ENCODE measurements at places on chromosomes 7 and 10.

DNA sequence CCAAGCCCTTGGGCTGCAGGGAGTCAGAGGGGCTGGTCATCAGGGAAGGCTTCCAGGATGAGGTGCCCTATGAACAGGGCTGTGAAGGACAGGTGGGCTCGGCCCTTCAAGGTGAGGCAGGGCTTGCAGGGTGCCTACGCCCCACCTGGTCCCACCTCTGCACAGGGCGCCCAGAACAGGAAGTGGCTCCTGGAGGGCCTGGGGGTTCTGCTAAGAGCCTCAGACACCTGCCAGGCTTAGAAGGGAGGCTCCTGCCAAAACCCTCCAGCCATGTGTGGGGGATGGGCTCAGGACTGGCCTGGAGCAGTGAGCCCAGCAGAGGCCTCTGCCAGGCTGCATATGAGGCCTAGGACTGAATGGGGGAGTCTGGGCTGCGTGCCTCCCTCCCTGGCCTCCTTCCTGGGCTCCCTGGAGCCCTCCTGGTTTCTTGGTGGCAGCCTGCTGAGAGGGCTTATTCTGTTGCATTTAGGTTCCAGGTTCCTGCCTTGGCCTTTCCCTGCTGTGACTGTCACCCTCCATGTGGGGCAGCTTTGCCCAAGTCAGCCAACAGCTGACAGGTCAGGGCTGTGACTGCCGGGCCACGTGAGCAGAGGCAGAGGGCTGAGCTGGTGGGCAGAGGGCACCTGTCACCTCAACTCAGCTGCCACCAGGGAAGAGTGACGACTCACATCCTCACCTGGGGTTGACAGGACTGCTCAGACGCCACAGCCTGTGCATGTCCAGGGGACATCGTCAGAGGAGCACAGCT lies 45.2 kb upstream of the MSMB start:
- DNase-seq = no peak

GRCh38 chr10:89795840-89796239 lies 94.5 kb downstream of the KIF20B start:
- no peak for DNase-seq

GRCh38 chr7:139560678-139561077 lies 37.2 kb downstream of the CLEC2L start:
- no peak for DNase-seq

- DNase-seq = no peak
Measured at GRCh38 chr7:17910377-17910776, 29.9 kb downstream of the SNX13 start.

DNA sequence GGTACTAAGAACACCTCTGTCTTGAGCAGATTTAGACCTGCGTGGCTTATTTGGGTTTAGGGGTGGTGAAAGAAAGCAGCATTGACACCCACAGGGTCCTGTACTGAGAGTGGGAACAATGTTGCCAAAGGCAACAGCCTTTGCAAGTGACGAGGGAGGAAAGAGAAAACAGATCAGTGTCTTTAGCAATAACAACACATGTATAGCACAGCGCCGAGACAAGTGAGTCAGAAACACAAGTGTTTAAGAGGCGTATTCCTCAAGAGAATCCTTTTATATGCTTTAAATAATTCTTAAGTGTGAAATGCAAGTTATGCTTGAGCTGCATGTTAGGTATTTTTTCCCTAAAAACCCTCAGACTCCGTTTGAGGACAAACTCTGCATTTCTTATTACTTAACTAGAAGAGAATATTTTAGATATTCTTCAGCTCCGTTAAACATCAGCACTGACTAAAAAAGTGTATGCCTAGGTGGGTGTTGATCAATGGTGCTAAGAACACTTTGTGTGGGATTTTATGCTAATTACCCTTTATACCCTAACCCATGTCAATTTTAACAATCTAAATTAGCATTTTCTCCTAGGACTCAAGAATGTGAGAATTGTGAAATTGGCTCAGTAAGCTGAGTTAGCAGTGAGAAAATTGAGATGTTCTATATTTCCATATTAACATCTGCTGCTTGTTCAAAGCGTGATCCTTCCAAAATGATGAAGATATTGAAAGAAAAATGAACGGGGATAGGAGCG lies 1095.4 kb upstream of the CELF2 start:
- DNase-seq = no peak

- no peak for DNase-seq
Measured at GRCh38 chr7:116522247-116522646, 2.6 kb upstream of the CAV1 start.

GRCh38 chr10:11142777-11143176 lies 125.1 kb downstream of the CELF2 start:
- DNase-seq = no peak

- DNase-seq = no peak
Measured at GRCh38 chr10:12974491-12975199, 26.9 kb downstream of the CCDC3 start.

DNA sequence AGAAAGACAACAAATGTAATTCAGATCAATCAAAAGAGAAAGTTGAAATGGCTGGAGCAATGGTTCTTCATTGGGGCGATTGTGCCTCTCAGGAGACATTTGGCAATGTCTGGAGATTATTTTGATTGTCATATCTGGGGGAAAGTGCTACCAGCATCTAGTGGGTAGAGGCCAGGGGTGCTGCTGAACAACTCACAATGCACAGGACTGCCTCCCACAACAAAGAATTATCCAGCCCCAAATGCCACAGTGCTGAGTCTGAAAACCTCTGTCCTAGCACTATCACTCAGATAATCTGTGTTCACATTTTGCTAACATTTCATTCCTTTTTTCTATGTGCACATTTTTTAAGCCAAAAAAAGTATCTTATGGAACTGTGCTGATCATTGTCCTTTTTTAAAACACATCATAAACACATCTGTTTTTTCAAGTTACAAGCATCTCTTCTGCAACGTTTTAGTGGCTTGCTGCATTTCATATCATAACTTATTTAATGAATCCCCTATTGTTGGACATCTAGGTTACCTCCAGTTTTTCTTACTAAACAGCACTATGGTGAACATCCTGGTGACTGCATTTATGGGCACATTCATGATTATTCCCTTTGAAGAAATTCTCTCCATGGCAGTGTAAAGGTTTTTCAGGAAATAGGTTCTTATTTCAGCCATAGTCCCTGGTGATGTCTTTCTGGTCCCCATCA lies 114.2 kb downstream of the C10orf105 start:
- DNase-seq = no peak

DNA sequence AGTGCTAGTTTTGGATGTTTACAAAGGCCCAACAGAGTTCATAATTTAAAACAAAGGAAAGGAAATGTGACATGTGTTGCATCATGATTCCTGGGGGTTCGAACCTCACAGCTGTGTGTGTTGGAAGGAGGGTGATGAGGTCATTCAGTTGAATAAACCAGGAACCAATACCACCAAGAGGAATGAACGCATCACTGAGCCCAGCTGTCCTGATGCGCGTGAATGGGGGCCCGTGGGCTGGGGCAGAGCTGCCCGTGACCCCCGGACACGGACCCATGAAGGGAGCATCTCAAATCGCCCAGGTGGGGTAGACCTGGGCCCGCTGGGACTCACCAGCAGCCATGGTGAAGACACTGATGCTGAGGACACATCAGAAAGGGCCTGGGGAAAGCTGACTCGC lies 33.0 kb downstream of the BRI3 start:
- no peak for DNase-seq

DNA sequence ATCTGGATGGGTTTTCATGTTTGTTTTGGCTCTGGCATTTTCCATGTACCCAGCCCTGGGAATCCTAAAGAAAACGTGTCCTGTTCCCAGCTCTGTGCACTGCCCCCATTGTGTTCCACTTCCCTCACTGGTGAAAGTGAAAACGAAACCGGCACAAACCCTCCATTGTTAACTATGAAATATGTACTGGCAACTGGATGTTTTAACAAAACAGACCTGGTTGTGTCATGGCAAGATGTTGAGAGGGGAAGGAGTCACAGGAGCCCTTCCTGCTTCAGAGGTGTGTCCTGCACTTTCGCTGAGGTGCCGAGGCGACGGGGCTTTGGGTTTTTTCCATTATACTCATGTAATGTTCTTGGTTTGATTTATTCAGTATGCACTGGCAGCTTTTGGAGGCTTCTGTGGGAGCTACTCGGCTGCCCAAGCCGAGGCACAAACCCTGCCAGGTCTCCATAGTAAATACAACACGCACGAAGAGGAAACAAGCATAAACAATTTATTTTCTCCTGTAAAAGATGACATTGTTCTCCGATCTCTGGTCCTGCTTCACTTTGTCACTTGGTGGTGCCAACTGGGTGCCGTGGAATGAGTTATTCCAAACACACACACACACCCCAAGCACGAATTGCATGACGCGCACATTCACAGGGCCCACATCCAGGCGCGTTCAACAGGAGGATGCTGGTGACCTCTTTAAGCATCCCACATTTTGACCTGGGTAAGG lies 118.2 kb downstream of the CDK6 start:
- DNase-seq = peak; percentile 22

- no peak for DNase-seq
Measured at GRCh38 chr10:77681839-77682238, 44.2 kb upstream of the KCNMA1 start.

GRCh38 chr10:122390679-122391078 lies 16.2 kb downstream of the PLEKHA1 start:
- DNase-seq = no peak

- DNase-seq = no peak
Measured at GRCh38 chr7:127847641-127848040, 183.6 kb downstream of the LRRC4 start.

DNA sequence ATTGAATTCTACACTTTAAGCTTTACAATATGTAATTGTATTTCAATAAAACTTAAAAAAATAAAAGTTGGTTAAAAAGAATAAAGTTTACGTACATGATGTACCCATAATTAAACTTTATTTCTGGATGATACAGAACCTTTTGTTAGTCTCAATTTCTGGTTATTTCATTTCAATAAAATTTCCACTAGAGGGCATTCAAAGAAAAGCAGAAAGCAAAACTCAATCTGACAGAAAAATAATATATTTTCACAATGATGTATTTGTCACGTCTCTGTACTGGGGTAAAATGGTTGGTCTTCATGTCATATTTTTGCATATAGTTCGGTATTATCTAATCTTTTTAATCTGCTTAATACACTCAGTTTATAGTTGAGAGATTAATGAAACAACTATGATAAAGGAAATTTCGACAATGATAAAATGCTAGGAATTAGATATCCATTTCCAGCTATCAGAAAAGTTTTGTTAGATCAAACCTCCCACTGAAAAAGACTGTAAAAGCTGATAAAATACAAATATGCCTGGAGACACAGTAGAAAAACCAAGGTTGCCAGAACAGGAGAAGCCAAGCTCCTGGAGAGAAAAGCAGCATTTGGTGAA lies 27.4 kb downstream of the ASZ1 start:
- no peak for DNase-seq
